NCI-H2171 (cell line): ENCODE measurements at places on chromosomes 12 and 14.

- no peak for DNase-seq
Measured at GRCh38 chr12:109815757-109816617, 17.2 kb downstream of the TRPV4 start.

DNA sequence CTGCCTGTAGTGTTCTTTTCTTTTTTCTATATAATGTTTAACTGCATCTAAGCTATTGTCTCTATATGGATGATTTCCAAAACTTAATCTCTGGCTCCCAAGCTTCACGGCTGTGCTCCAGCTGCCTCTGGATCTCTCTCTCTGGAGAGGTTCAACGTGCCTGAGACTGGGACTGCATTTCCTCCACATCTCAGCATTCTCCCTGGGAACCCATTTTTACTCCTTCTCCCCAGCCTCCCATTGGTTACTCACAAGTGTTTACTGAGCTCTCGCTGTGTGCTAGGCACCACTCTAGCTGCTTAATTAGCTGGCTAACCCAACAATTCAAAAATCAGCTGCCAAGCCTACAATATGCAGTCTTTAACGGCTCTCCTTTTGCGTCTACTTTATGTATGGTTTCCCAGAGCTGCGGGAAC is 34.7 kb downstream of the FBXL14 start:
- DNase-seq = no peak

- DNase-seq = no peak
Measured at GRCh38 chr12:108797677-108798076, 59.7 kb downstream of the SSH1 start.

- DNase-seq = no peak
Measured at GRCh38 chr14:63896278-63896720, 43.5 kb downstream of the SYNE2 start.

DNA sequence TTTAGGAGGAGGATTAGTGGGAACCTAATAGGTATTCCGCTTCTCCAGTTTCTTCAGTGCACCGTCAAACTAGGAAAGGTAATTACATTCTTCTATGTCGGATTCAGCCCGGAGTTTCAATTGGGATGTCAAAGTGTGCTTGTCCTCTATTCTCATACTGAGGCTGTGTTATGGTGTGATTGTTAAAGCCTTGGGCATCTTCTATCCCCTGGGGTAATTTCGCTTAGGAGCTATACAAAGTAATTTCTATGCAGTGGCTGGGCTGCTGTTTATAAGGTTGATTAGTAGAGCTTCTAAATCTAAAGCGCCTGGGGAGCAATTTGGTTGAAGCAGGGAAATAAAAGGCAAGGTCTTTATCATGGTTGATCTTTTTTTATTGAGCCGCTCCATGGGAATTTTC is 399.6 kb downstream of the ZFP36L1 start:
- no peak for DNase-seq

DNA sequence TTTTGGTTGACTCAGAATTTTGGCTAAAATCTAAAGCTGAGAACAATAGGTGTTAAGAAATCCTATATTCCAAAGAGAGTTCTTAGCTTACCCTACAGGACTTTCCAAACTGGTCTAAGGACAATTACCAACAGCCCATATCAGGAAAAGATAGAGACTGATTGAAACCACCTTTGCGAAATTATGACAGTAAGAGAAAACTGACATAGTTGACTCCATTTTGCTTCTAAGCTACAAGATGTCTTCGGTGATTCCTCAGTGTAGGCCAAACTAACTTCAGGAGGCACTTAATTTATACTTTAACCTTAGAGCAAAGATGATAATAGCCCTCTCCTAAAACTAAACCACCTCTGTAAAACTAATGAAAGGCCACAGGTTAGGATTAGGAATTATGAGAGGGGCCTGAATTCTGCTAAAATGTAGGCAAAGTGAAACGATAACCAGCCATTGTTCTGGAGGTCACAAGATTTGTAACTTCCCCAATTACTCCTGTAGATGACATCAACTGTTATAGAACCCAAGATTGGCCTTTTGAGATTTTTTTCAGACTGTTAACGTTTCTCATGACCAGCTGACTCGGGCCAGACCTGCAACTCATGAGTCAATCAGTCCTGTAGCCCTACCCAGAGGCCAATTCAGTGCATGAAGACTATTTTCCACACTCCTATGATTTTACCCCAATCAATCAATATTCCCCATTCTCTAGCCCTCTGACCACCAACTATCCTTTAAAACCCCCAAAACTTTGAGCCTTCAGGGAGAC is 43.0 kb downstream of the KLRG1 start:
- no peak for DNase-seq

- no peak for DNase-seq
Measured at GRCh38 chr12:96155781-96156180, 38.4 kb upstream of the ELK3 start.

GRCh38 chr12:108305520-108305919 is 33.6 kb downstream of the CMKLR1 start:
- no peak for DNase-seq

DNA sequence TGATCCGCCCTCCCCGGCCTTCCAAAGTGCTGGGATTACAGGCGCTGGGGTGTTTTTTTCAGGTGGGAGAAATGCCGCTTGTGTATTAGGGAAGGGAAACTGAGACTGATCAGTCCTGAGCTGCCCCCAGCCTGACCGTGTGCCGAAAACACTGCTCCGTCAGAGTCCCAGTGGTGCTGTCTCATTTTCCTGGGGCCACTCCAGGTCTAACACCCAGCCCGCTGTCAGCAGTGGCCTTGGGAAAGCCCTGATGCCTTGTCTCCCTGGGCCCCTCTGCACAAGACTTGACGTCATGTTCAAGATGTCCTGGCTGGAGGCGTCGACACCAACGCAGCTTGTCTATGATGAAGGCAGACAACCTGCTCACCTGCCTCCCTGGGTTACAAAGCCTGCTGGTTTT is 165.9 kb downstream of the RBM19 start:
- no peak for DNase-seq

GRCh38 chr14:35365130-35366055 is 39.2 kb downstream of the NFKBIA start:
- no peak for DNase-seq

GRCh38 chr12:6200256-6201212 is at the start of gene CD9:
TSS of gene CD9 (plus strand) at chr12:6200400. CDS start at chr12:6200500, 100 bp downstream.
- DNase-seq = no peak

- DNase-seq = no peak
Measured at GRCh38 chr12:62957233-62957953, 22.4 kb upstream of the PPM1H start.
